ENCODE measurements at places on chromosomes 16 and 17.

GRCh38 chr17:40167685-40168261, 9.5 kb upstream of the RAPGEFL1 start:
- no peak for DNase-seq

DNA sequence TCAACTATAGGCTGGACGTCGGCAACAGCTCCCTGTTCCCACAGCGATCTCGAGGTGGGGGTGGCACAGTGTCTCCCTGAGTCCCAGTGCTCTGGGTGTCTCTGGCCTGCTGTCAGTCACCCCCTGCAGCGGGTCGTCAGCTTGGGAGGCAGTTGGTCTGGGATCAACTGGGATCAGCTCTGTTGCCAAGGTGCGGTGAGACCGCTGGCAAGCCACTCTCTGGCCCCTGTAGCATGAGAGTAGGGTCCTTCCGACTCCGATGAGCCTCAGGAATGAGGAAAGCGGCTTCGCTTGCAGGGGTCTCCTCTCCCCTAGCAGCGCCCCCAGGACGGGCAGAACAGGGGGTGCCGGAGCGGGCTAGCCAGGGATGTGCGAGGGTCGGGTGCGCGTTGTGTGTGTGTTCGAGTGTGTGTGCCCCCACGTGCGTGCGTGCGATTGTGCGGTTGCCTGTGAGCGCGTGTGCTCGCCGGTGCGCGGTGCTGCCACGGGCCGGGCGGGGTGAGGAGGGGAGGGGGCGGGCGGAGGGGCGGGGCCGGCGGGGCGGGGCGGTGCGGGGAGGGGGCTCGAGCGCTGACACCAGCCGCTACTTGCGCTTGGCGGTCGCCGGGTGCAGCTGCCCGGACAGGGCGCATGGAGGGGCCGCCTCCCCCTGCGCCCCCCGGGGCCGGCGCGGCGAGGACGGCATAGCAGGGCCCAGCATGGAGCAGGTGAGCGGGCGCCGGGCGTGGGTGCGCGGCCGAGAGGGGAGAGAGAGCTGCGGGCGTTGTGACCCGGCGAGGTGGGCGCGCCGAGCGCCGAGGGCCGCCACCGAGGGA, 9.4 kb upstream of the ARHGAP23 start:
- DNase-seq, result no peak

- no peak for DNase-seq
Observed at GRCh38 chr16:17777408-17777863, 306.7 kb upstream of the XYLT1 start.

DNA sequence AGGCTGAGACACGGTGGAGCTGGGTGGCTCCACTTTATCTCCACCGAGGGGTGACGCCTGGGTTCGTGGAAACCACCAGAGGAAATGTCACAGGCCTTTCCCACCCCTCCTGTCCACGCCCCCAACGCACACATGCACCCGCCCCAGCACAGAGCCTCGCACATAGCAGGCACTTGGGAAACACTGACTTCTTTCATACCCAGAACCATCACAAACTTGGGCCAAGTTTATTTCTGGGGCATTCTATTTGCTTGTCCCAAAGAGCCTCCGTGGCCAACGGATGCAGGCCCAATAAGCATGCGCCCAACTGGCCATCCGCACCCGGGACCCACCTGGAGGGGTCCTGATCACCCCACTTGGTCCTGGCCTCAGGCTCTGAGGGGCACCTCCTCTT, 3.3 kb downstream of the BCAR1 start:
- no peak for DNase-seq

- no peak for DNase-seq
Observed at GRCh38 chr16:78298986-78299385, 199.5 kb downstream of the WWOX start.

DNA sequence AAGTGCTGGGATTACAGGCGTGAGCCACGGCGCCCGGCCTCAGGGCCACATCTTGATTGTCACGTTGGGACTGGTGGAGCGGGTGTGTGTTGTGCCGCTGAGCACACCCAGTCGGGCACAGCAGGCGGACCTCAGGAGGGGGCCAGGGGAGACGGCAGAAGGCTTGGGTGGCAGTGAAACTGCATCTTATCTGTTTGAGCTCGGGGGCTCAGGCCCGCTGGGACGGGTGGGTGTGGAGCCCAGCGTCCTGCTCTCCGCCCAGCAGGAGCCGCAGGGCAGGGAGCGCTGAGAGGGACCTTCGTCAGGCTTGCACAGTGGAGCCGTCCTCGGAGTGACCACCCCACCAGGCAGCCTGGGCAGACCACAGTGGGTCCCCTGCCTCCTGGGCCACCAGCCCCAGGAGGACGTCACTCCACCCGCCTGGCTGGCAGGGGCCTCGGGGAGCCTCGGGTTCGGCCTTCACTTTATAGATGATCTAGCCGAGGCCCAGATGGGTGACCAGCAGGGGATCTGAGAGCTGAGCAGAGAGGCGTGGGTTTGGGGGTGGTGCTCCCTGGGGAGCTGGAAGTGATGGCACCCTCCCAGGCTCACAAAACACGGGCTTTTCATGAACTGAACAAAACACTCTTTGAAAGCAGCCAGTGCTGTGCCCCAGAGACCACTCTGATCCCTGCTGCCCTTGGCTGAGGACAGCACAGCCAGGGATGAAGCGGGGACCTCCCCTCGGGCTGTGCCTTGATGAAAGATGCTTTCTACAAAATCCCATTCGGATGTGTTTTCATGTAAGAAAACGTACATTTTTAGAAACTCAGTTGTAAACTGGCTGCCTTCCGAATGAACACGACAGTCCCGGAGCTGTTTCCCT, 181.1 kb downstream of the SEC14L1 start:
- DNase-seq, result peak; percentile 61

- DNase-seq, result no peak
Observed at GRCh38 chr16:66190411-66190810, 176.1 kb upstream of the CDH5 start.

- DNase-seq, result no peak
Observed at GRCh38 chr16:69188236-69188549, 1.2 kb downstream of the SNTB2 start.

GRCh38 chr17:64028874-64029464, 8.5 kb upstream of the ICAM2 start:
- DNase-seq, result no peak

DNA sequence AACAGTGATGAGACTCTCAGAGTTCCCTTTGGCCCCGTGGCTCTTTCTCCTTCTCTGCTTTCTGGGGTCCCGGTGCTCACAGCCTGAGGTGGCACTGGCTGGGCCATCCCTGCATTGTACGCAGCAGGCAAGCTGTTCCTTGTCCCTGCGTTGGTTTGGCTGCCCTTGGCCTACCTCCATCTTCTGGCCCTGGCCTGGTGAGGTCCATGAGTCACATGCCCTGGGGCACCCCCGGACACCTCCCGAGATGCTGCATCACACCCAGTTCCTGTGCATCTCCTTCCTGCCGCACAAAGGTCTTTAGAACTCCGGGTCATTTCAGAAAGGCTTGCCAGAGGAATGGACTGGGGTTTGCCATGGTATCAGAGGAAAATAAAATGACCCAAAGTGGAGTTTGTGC, 9.5 kb downstream of the SULT1A2 start:
- no peak for DNase-seq

GRCh38 chr16:3161235-3162018, 26.6 kb upstream of the OR1F1 start:
- DNase-seq, result no peak

DNA sequence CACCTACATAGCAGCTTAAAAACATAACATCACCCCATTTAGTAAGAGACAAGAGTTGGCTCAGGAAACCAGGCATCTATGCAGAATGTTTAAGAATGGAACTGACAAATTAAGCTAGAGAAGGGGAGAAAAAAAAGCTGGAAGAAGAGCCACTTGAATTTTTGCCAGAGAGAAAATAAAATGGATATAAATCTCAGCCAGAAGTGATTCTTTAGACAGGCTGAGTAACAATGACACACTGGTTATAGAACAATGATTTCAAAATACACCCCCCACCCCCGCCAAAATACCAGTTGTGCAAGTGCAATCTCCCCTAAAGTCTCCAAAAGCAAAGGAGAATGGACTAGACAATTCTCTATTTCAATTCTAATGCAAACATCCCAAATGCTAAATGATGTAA, 22.4 kb downstream of the LSM12 start:
- DNase-seq, result no peak

DNA sequence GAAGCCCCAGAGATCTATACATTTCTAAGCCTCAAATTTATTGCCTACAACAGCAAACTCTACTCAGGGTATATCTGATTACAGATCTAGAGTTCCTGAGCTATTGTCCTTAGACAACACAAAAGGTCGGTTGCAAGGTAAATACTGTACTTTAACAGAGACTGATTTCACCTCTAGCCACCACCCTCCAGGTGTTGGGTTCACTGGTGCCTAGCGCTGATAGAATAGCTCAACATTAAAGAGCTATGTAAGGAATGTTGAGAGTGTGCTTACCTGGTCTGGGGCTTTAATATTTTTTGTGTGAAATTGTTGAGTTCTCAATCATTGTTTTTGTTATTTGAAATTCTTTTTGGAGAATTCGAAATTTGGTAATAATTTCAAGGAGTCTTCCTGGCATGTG, 277.0 kb upstream of the PSMD7 start:
- no peak for DNase-seq

DNA sequence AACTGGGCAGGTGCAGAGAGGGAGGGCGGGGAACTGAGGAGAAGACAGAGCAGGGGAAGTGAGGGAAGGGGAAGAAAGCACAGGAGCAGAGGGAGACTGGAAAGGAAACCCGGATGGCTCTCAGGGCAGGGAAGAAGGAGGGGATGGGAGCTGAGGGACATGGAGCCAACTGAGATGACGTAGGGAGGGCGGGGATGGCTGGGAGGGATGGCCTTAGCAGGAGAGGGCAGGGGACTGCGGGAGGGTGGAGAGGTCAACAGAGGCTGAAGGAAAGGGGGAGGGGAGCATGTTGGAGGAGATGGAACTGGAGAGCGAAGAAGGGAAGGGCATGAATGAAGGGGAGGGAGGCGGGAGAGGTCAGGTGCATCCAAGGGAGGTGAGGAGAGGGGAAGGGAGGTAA, 81.9 kb downstream of the KCNJ12 start:
- DNase-seq, result no peak

DNA sequence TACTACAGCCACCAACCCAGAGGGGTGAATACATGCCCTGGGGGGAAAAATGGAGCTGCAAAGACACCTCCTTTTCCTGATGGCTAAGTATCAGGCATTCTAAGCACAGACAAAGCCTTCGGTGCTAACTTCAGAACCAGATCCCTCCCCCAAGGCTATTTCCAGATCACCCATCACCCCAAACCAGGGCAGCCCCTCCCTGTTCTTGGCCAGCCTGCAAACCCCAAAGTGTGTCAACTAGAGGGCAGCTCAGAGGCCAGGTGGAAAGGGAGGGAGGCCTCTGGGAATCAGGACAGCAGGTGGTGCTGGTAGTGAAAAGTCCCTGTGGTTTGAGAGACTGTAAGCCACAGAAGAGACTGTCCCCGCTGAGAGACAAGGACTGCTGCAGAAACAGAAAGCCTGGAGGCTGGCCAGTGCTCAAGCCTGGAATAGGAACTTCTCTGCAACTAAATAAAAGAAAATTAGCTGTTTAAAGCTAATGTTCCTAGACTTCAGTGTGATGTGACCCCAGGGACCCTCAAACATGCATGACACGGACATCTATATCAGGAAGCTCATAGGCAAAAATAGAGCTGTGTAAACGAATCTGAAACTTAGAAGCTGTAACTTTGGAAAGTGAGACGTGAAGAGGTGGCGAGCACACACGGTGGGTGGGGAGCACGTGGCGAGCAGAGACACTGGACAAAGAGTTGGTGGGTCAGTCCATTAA, 9.1 kb downstream of the TUBG1 start:
- no peak for DNase-seq

DNA sequence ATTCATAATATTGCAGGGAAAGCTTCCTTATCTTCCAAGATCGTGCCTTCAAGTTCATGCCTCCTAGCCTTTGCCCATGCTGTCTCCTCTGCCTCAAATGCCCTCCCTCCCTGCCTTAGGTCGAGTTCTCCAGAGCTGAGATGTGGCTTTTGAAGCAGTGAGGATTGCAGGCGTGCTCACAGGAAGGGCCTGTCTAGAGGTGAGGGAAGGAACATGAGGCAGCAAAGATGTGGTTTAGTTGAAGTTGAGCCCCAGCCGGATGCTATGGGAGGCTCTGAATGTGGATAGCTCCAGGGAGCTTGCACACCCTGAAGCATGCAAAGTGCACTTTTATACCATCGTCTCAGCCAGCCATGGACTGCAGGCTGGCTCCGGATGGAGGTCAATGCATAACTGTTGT, 754.6 kb upstream of the EEF2KMT start:
- no peak for DNase-seq

- DNase-seq, result peak; percentile 93
Observed at GRCh38 chr17:77424585-77425344, 284.0 kb downstream of the SEC14L1 start.

DNA sequence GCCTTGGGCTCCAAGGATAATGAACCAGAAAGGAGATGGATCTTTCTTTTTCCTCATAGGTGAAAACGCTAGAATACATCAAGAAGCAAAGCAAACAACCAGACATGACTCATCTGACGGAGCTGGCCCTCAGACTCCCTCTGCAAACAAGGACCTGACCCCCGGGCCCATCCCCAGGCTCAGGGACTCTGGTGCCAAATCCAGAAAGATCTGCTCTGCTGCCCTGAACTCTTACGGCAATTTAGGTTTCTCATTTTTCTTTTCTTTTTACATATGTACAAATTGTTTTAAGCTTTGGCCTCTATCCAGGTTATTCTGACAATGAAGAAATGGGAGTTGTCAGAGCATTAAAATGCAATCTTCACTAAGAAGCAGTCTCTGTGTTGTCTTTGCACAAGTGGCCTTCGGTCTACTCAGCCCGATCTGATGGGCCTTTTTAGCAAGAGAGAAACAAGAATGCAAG, 17.7 kb downstream of the KNOP1 start:
- DNase-seq, result no peak

- DNase-seq, result no peak
Observed at GRCh38 chr16:30774367-30775130, 12.4 kb downstream of the RNF40 start.

DNA sequence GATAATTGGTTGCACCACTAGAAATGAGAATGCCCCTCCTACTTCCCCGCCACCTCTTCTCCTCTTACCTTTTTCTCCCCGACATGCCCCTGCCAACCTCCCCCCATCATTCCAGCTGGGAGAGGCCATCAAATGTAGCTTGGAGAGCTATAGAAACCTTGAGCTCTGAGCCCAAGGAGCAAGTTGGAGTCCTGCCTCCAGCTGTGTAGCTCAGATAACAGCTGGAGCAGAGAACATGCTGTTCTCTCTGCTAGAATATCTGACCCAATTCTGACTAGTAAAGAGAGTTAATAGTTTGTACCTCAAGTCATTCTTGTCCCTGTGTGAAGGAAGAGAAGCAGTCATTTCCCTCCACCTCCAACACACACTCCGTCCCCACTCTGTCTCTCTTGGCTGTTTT, 490.3 kb downstream of the MAF start:
- no peak for DNase-seq

- no peak for DNase-seq
Observed at GRCh38 chr17:66381701-66382362, 79.4 kb downstream of the PRKCA start.

DNA sequence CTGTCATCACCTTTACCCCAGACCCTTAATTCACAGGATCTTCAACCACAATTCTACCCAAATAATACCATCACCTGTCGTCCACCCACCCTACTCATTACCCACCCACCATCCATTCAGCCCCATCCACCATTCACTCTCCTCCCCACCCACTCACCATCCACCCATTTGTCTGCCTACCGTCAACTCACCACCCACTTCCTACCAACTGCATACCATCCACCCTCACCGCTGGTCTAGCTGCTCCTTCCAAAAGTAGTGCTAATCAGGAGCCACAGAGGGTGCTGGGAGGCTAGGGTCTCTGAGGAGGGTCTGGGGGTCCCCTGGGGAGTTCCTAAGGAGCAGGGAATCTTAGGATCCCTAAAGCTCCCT, 12.0 kb upstream of the IGFBP4 start:
- DNase-seq, result no peak

Data from left forelimb (tissue), 1 donor.